ENCODE measurements at places on chromosomes 13 and 19. TPM values are rescaled to one million over a fixed set of nuclear protein-coding genes. Genes with fewer than 3 reads are reported as not detected.

DNA sequence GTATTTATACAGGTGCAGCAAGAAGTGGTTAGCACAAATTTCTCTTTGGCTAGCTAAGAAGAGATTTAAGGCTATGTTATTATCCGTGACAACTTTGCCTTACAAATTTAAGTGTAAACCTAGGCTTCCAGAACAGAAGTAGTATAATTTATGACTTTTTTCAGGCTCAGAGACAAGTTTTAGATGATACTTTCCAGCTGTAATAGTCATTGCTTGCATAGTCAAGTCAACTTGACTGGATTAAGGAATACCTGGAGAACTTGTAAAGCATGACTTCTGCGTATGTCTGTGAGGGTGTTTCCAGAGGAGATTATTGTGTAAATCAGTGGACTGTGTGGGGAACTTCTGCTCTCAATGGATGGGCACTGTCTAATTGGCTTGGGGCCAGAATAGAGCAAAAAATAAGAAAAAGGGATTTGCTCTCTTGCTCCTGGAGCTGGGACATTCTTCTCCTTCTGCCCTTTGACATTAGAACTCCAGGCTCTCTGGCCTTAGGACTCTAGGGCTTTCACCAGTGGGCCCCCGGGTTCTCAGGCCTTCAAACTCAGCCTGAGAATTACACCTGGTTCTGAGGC lies 33.0 kb downstream of the CYSLTR2 start:
- DNase-seq, result no peak

DNA sequence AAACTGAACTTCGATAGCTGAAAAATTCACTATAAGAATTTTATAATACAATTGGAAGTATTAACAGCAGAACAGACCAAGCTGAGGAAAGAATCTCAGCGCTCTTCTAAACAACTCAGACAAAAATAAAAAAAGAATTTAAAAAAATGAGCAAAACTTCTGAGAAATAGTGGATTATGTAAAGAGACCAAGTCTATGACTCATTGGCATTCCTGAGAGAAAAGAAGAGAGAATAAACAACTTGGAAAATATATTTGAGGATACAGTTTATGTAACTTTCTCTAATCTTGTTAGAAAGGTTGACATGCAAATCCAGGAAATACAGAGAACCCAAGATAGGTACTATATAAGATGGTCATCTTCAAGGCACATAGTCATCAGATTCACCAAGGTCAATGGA lies 25.4 kb downstream of the SLC25A15 start:
- DNase-seq, result no peak

GRCh38 chr13:88919970-88920628 lies 1248.9 kb downstream of the SLITRK5 start:
- no peak for DNase-seq

Gene SULT2A1
- total RNA-seq, result not detected

Gene TPRX2
- total RNA-seq, result not detected

GRCh38 chr19:41323430-41324125 lies 13.6 kb downstream of the CCDC97 start:
- DNase-seq, result peak; percentile 85

DNA sequence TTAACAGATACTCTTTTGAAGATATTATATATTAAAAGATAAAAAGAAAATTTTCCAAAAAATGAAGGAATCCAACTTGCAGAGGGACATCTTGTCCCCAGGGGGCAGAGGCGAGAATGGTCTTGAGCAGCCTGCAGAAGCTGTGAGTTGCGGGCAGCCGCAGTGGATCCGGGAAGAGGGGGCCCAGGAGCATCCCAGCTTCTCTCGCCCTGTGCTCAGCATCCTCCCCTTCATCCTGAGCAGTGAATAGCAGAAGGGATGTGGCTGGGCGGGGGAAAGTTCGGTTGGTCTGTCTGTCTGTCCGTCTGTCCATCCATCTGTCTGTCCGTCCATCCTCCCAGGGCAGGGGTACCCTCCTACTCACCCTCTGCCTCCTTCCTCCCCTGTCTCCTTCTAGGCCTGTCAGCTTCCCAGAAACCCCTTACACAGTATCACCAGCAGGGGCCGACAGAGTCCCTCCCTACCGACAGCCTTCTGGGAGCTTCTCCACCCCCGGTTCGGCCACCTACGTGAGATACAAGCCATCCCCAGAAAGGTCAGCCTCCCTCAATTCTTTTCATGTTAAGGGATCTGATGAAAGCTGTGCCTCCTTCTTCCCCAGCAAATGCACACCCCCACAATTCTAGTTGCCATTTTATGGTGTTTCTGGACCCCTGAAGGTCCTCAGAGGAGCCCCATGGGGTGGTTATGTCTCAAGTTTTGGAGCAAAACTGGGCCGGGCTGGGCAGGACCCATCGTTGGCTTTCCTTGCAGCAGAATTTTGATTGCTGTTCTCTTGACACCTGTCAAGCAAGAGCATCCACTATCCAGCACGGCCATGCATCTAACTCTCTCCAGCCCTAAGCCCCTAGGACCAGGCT lies 81.6 kb downstream of the DPF1 start:
- no peak for DNase-seq

Gene CCDC97
- total RNA-seq, result 18.7 TPM

Gene SOX1
- not detected for total RNA-seq

- no peak for DNase-seq
These were observed 4.6 kb downstream of the PKN1 start for GRCh38 chr19:14437578-14438140.

DNA sequence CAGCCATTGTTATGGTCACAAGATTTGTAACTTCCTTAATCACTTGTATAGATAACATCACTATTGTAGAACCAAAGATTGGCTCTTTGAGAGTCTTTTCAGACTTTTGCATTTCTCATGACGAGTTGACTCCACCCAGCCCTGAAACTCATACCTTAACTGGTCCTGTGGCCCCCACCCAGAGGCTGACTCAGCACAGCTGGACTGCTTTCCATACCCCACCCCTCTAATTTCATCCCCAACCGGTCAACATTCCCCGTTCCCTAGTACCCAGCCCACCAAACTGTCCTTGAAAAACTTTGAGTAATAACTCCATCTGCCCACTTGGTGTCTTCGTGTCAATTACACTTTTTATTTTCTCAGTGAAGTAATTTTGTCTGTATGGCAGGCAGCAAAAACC lies 32.1 kb upstream of the SLITRK1 start:
- DNase-seq, result no peak
